ENCODE measurements at places on chromosomes 1 and 21.

GRCh38 chr1:41662765-41663437, 178.4 kb upstream of the EDN2 start:
- no peak for DNase-seq

- DNase-seq: no peak
These were observed 192.7 kb downstream of the VPS13D start for GRCh38 chr1:12422488-12422887.

DNA sequence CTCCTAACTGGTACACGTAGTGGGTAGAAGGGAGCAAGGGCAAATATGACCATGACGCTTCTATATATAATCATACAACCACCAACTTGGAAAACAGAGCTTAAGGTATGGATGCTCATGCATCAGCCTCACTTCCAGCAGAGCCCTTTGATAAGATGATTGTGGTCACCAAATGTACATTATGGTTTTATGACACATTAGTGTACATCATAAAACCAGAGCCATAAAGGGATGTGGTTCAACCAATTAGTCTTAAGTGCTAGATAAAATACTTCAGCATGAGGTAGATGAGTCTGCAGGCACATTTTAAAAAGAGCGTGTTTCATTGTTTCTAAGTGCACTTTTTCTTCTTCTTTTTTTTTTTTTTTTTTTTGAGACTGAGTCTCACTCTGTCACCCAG, 43.7 kb downstream of the NIBAN1 start:
- peak; percentile 18 for DNase-seq

DNA sequence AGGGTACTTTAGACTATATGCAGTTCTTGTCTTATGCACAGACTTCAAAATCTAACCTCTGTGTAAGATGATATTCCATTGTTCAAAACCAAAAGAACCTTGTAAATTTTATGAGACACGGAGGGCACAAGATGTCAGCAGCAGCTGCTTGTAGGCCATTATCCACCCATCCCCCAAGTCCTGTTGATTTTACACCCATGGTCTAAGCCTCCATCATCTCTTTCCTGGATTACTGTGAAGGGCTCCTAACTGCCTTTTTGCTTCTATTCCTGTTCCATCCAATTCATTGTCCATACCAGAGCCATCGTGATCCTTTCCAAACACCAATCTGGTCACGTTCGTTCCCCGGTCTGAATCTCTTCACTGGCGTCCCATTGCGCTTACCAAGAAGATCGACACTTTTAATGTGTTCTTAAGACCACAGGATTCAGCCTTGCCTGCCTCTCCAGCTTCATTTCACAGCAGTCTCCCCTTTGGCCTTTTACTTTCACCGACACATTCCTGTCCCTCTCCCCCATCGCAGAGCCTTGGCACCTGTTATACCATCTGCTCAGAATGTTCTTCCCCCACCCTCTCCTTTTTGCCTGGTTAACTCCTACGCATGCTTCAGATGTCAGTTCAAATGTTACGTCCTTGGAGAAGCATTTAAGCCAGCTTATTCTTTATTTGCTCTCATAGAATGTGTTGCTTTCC, 107.3 kb upstream of the POU3F1 start:
- DNase-seq: no peak

DNA sequence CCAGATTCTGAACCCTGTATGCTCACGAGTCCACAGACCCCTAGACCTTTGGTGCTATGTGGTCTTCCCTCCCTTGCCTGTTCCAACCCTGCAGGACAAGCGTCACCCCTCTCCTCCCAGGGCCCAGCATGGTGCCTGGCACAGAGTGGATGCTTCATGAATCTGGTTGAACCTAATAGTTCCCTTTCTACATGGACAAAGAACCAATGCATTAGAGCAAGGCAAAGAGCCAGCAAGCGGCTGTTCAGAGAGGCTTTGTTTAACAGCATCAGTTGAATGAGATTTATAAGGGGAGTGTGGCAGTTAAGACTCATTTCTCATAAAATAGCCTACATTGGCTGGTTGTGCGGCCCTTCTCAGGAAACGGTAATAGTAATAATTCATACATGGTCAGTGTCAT, 14.9 kb downstream of the SLC26A9 start:
- DNase-seq: no peak

- DNase-seq: no peak
These were observed 29.1 kb downstream of the SERINC2 start for GRCh38 chr1:31441970-31442647.
